Stimulated activated naive CD4-positive, alpha-beta T cell treated with Interleukin-2 at 50 U/mL for 16 hours (primary cell): ENCODE measurements at places on chromosomes 7 and 10.

DNA sequence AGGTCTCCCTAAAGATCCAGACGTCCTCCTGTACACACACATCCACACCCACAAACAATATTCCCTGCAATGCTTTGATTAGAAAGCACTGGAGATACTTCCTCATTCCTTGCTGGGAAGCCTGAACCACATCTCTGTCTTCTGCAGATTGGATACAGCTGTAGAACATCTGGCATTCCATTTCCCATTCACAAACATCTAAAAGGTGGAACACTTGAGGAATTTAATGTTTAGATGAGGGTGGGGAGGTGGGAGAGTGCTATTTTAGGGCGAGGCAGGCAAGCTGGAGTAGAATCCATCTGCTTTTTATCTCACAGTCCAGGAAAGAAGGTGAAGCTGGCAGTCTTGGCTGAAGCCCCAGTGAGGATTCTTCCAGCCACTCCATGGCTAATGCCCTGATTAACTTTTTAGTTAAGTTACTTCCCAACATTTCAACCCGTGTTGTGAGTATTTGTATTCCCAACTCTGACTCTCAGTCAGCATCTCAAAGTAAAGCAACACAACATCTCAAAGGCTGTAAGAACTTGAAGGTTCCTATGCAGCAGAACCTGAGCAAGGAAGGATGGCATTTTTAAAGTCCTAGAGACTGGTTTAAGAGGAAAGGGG, 46.1 kb downstream of the CYTH3 start:
- no peak for DNase-seq

DNA sequence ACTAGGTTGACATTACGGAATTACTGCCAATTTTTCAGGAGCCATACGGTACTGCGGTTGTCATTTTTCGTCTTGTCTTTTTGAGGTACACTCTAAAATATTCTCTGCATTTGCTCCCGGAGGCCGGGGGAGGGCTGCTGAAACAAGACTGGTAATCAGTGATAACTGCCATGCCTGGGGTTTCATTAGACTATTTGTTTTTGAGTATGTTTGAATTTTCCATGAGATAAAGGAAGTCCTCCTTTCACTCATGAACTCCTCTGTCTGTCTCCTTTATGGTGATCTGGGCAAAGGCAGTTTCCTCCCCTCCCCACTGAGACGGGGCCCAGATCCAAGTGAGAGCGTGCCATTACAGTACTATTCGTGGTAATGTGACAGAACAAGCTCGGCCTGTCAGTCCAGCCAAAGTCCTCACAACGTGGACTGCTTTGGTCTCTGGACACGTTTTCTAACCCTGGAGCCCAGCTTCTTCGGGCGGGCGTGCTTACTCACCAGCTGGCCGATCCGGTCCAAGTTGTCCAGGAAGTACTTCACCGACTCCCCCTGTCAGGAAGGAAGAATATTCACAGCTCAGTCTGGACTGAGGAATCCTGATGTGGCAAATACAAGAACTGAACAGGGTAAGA, 45.1 kb downstream of the AMZ1 start:
- no peak for DNase-seq

DNA sequence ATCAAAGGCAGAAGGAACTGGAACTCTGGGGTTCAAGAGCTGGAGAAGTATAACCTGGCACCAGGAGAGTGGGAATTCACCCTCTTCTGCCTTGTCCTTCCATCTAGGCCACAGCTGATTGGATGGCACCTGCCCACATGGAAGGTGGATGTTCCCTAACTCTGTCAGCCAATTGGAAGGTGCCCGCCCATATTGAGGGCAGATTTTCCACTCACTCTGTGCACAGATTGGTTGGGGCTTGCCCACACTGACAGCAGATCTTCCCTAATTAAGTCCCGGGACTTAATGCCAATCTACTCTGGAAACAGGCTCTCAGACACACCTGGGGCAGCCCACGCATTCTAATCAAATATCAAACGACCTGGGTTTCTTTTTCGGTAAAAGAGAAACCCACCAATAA, 1142.3 kb upstream of the CELF2 start:
- no peak for DNase-seq

DNA sequence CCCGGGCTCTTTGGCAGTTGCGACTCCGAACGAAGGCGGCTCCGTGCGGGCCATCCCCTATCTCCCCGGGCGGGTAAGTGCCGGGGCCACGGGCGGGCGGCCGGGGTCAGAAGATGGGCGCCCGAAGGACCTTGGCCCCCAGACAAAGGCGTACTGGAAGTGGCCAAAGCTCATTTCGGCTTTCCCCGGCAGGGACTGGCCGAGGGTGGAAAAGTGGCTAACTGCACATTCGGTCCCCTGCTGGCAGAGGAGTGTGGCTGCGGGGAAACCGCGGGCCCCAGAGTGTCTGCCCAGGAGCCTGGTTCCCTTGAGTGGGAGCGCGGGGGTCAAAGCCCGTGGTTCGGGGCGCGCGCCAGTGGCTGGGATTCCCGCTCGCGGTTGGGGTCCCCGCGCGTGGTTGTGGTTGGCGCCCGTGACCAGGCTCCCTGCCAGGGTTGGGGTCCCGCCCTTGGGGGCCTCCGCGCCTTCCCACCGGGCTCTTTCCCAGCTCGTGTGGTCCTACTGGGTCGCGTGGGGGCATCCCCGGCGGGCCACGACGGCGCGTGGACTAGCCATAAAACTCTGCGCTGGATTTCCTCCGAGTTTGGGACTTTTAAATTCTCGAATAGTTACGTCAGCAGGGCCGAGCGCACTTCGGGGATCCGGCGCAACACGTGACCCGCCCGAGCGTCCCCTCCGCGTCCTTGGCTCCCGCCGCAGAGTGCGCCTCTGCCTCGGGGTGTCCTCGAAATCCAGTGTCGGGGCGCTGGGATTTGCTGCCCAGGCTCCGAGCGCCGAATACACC, 124.4 kb downstream of the TACC2 start:
- no peak for DNase-seq

- no peak for DNase-seq
Measured at GRCh38 chr10:99429517-99430095, 818 bp downstream of the GOT1 start.

- DNase-seq = no peak
Measured at GRCh38 chr7:152574892-152575548, 100.9 kb downstream of the XRCC2 start.

GRCh38 chr10:114289096-114289436, 50.0 kb downstream of the VWA2 start:
- no peak for DNase-seq
